ENCODE measurements at places on chromosomes 6 and 20.

DNA sequence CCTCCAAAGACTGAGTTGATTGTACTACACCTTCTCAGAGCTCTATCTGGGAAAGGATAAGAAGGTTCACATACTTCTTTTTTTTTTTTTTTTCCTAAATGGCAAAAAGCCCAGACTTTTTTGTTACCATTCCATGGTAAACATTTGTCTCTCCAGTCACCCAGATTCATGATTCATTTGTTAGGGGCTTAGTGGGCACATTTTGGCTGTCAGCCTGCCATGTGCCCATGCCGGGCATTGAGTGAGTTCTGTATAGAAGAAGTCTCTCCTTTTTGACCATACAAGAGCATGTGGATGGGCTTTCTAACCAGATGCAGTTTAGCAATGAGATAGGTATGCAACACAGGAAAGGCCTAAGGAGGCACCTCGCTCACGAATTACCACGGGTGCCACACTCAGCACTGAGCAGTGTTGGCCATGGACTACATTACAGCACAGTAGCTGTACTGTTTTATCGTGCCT is 447.5 kb upstream of the HSF2 start:
- no peak for DNase-seq

- no peak for DNase-seq
These were observed 36.0 kb downstream of the STK35 start for GRCh38 chr20:2137552-2138201.

DNA sequence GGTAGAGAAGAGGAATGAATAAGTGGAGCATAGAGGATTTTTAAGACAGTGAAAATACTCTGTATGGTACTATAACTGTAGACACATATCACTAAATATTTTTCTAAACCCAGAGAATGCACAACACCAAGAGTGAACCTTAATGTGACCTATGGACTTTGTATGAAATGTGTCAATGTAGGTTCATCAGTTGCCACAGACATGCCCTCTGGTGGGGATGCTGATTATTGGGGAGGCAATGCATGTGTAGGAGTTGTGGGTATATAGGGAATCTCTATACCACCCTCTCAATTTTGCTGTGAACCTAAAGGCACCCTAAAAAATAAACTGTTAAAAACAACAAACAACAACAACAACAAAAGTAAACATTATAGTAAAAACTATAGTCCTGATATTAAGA is 293.7 kb downstream of the RNF144B start:
- DNase-seq, result no peak

DNA sequence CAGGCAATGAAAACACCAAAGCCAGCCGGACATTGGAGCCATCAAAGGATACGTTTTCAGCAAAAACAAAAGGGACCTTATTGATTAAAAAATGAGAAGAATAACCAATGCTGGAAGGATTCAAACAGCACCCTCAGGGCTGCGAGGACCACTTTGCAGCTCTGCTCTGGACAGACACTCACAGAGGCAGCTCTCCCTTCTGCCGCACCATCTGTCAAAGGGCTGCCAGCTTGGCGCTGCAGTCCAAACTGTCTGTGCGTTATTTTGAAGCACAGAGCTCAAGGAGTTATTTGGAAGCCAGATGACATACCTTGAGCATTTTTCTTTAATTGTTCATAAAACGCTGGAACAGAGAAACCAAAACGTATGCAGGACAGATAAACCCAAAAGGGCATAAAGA is 85.2 kb downstream of the KIF16B start:
- no peak for DNase-seq
